Astrocyte (in vitro differentiated cells and primary cell): ENCODE measurements at places on chromosomes 13 and 19. TPM values are rescaled to one million over a fixed set of nuclear protein-coding genes. Genes with fewer than 3 reads are reported as not detected.

Gene MEIS3
- 71.1 and 93.7 TPM in 2 replicates for total RNA-seq

Gene ZNF253
- 7.6 and 11.1 TPM in 2 replicates for total RNA-seq

Gene C1QTNF9
- total RNA-seq: not detected in 2 replicates

Gene ADGRE3
- total RNA-seq: not detected in 2 replicates

Gene CYP4F8
- not detected in 2 replicates for total RNA-seq

Gene ONECUT3
- not detected in 2 replicates for total RNA-seq

Gene IGSF23
- total RNA-seq: not detected in 2 replicates

Gene MCEMP1
- total RNA-seq: not detected in 2 replicates

Gene PCDH8
- 0.34 and 1.9 TPM in 2 replicates for total RNA-seq

Gene ATP7B
- 9.2 and 12.3 TPM in 2 replicates for total RNA-seq

Gene HPN
- total RNA-seq: 0.31 and 0.73 TPM in 2 replicates

Gene SIN3B
- 79.8 and 86.1 TPM in 2 replicates for total RNA-seq

Gene LRP3
- 9.3 and 13.3 TPM in 2 replicates for total RNA-seq

Gene CADM4
- 40.8 and 52.1 TPM in 2 replicates for total RNA-seq

Gene ATP4A
- total RNA-seq: not detected in 2 replicates

Gene NLRP11
- total RNA-seq: not detected in 2 replicates

Gene USHBP1
- total RNA-seq: 0.27 TPM in 1 of 2 replicates, not detected in the other

Gene TMEM59L
- 5.6 and 8.8 TPM in 2 replicates for total RNA-seq

DNA sequence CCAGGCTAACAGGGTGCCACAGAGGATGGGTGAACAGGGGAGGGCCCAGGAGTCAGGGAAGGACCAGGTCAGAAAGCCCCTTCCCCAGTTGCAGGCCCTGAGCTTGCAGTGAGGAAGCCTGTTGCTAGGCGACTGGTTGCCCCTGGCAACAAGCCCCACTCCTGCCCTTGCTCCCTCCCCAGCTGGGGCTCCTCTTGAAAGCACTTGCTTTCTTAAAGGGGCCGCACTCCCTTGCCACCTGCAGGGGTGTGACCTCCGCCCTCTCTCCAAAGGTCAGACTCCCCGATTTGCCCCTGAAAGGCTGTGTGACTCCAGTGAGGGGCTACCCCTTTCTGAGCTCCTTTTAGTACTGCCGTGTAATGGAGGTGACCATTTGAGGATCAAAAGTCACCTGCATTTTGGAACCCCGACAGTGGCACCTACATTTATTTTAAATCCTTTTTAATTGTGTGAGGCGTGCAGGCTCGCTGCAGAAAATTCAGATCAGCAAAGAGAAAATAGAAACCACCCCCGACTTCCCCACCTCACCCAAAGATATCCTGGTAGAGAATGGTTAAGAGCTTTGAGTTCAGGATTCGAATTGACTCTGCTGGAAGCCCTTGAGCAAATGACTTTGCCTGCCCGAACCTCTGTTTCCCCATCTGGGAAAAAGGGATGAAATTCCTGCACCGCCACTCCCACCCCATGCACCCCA, 4.8 kb downstream of the FCHO1 start:
- peak; percentile 56 for DNase-seq

- DNase-seq: no peak
These were observed 57.8 kb upstream of the ITM2B start for GRCh38 chr13:48175185-48175584.

GRCh38 chr19:46784262-46785053, 3.9 kb downstream of the SLC1A5 start:
- DNase-seq: peak; percentile 73

DNA sequence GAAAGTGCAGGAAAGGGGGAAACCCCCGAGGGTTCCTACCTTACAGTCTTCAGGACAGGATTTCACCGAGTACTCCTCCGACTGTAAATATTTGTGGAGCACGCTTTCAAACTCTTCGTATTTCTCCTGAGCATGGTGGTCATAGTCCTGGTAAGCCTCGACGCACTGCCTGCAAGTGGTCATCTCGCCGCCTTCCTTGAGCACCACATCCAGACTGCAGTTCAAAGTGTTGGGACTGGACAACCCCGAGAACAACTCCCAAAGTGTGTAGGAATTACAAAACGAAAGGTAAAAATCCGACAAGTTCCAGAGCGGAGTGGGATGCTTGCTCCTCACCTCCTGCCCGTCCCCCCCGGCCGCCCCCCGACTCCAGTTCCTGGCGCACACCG, 349.7 kb downstream of the LIG4 start:
- DNase-seq: peak; percentile 27

GRCh38 chr19:3975637-3976087, 4.8 kb upstream of the DAPK3 start:
- no peak for DNase-seq

DNA sequence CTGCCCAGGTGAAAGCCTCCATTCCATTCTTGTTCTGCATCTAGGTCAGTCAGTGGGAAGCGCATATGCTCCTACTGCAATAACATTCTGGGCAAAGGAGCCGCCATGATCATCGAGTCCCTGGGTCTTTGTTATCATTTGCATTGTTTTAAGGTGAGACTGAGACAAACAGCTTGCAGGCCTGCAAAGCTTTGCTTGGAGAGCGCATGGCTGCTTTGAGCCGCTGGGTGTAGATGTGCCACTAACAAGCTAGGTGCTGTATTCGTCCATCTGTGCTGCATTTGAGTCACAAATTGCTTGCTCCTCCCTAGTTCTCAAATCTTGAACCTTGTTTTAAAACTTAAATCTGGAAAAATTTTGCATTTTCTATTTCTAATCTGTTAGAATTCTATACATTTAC, 219.1 kb downstream of the LMO7 start:
- DNase-seq: no peak

GRCh38 chr13:50993934-50994333, 84.3 kb downstream of the RNASEH2B start:
- no peak for DNase-seq

GRCh38 chr19:39398297-39398864, 7.2 kb downstream of the MED29 start:
- peak; percentile 65 for DNase-seq

GRCh38 chr19:5621945-5622464, 571 bp downstream of the SAFB2 start:
- no peak for DNase-seq

DNA sequence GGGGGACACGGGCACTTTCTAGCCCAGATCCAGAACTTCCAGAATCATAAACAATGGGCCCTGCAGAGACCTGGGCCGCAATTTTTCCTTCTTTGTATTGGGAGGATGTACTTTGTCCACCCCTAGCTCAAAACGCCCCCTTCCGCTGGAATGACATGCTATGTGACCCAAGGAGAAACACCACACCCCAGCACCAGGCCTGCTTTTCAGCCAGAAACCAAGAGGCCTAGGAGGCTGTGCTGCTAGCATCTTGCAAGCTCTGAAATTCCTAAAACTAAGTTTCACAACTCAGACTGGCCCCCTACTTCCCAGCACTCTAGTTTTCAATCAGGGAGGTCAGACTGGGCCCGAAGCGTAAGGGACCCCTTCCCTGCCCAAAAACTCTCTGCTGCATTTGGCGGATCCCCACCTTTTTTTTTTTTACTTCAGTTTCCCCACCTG, 538 bp downstream of the LSM4 start:
- DNase-seq: peak; percentile 60

- no peak for DNase-seq
These were observed 2.9 kb upstream of the ZNF700 start for GRCh38 chr19:11921852-11922495.

DNA sequence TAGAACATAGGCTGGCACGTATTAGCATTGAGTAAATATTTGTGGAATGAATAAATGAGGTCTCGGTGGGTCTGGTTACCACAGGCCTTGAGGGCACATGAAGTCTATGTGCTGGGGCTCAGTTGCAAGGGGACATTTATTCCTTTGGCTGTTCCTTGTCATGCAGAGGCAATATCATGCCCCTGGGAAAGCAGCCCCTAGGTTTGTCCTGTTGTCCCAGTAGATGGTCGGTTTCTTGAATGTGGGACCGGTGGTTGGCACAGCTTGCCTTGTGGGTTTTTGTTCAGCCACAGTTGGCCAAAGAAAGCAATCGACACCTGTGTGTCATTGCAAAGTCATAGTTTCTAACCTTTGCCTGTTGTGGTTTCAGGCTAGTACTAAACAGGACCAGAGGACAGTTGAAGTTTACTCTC, 24.7 kb upstream of the GPR183 start:
- DNase-seq: no peak

GRCh38 chr19:30630289-30631032, 258.3 kb downstream of the ZNF536 start:
- DNase-seq: no peak

GRCh38 chr19:8611391-8611876, 919 bp upstream of the ADAMTS10 start:
- DNase-seq: no peak

- no peak for DNase-seq
These were observed 7.3 kb downstream of the IFNL3 start for GRCh38 chr19:39237200-39238184.

- no peak for DNase-seq
These were observed 7.1 kb upstream of the ACTN4 start for GRCh38 chr19:38640368-38640767.

DNA sequence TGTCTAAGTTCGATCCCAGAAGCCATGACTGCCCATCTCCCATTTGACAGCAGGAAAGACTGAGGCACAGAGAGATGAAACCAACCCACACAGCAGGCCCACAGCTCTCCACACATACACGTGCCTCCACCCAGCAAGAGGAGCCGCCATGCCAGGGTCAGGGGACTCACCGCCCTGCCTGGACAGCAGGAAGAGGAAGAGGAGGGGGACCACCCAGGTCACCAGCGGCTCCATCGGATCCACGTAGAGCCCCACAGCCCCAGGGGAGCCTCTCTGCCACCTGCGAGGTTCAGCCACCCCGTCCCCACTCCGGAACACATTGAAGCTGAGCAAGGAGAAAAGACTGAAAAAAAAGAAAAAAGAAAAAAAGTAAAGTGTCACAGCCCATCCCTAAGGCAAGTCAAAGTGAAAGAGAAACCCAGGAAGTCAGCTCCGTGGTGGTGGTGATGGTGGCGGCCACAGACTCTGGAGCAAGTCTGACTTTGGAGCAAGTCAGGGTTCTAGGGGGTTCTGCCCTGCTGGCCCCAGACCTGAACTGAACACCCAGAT, at the start of gene IL12RB1:
Gene IL12RB1 (minus strand): TSS at position 345 of the 549 bp plus-strand sequence. CDS start 111 bp downstream, at position 234.
- DNase-seq: no peak

GRCh38 chr13:73440296-73440895, 381.6 kb downstream of the KLF5 start:
- no peak for DNase-seq

GRCh38 chr19:48741129-48741999, 954 bp upstream of the RASIP1 start:
- DNase-seq: no peak

DNA sequence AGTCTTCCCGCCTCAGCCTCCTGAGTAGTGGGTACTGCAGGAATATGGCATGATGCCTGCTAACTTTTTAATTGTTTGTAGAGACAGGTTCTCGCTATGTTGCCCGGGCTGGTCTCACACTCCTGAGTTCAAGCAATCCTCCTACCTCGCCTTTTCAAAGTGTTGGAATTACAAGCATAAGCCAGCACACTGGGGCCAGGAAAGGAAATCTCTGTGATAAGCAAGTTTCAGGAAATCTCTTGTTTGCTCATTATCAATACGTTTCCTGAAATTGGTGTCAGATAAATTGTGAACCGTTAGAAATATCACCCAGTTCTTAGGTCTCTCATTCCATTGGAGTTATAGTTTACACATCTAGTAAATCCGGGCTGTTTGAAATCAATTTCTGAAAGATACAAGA, 14.2 kb downstream of the WBP4 start:
- no peak for DNase-seq

GRCh38 chr13:55500694-55501093, 1640.0 kb upstream of the PRR20A start:
- DNase-seq: no peak

GRCh38 chr19:47210689-47211316, 20.2 kb downstream of the BBC3 start:
- DNase-seq: peak; percentile 41

DNA sequence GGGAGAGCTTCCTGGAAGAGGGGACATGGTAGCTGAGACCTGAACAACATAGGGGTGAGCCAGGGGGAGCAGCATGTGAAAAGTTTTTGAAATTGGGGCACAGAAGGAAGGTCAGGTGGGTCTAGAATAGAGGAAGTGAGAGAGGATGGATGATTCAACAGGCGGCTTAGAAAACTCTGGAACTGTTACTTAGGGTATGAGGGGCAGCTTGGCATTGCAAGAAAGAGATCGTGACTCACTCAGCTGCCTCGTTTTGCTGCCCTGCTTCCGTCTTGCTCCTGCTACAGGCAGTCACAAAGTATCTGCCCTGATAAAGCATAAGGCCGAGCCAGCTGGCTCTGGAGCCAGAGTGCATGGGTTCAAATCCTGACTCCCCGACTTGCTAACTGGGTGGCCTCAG, 1.3 kb upstream of the CEACAM20 start:
- DNase-seq: peak; percentile 34
